ENCODE measurements at places on chromosomes 11 and 22.

- no peak for DNase-seq
Observed at GRCh38 chr22:46357711-46358520, 22.4 kb downstream of the TRMU start.

GRCh38 chr11:105000167-105000566, 22.8 kb downstream of the CASP5 start:
- no peak for DNase-seq

DNA sequence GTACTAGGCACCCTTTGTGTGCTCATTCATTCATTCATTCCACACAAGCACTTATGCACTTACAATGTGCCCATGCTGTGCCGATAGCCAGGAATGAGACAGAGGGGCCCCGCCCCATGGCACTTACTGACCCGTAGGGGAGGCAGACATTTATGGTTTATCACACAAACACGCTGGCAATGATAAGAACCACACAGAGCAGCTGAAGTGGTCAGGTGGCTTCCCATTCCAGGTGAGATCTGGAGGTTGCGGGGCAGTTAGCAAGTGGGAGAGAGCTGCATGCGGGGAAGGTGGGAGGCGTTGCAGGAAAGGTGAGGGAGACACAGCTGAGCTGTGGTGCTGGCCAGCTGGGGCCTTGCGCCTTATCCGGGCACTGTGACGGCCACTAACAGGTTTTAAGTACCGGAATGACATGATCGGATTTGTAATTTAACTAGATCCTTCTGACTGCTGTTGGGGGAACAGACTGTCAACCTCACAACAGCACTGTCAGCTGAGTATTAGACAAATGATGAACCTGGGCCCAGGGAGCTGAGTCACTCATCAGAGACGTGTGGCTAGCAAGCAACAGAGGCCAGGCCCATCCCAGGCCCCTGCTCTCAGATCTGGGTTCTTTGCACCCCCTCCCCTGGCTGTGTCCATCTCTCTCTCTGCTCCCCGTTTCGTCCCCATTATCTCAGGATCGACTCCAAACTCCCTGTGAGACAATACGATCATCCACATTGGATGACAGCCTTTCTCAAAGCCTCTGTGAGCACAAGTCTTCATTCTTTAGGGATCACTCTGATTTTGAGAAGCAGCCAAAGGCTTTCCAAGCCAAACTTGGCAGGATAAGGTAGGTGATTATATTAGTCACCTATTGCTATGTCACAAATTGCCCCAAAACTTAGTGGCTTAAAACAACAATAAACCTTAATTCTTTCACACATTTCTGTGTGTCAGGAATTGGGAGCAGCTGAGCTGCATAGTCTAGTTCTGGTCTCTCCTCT, 28.4 kb downstream of the RASD2 start:
- DNase-seq: no peak

- no peak for DNase-seq
Observed at GRCh38 chr11:48193876-48194275, 22.7 kb upstream of the OR4B1 start.

DNA sequence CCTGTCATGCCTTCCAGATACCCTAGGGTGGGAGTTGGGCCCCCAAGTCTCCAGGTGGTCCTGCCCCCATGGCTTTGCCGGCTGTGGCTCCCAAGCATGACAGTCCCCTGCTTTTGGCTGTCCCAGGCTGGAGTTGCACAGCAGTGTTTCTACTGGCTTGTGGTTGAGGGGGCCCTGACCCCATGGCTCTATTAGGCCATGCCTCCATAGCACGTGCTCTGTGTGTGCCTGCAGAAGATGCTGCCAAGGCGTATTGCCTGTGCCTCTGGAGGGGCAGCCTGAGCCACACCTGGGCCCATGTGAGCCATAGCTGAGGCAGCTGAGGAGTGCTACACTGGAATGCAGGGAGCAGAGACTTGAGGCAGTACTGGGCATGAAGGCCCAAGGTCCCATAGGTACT, 25.4 kb upstream of the CD81 start:
- DNase-seq: no peak

DNA sequence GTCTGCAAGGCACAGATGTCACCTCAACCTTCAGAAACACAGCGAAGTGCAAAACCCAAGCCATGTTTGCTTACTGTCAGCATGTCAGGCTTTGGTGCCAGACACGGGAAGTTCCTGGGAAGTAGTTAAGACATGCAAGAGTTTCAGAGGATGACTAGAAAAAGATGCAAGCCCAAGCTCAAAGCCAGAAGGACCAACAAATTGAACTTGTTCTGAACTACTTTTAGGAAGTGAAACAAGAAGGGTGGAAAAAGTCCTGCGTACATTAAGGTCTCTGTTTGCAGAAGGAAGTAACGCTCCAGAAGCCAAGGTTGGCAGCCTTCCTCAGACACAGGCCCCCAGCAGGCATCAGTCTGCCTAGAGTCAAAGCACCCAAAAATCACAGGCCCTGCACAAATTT, 2.6 kb downstream of the AP1B1 start:
- DNase-seq: peak; percentile 37
